Right renal pelvis (tissue), 4 donors: ENCODE measurements at places on chromosomes 13 and 19.

- peak; percentile 9 for DNase-seq
Measured at GRCh38 chr13:91078093-91078679, 269.3 kb upstream of the MIR17HG start.

GRCh38 chr13:92303428-92303827 is 905.0 kb downstream of the GPC5 start:
- no peak for DNase-seq

DNA sequence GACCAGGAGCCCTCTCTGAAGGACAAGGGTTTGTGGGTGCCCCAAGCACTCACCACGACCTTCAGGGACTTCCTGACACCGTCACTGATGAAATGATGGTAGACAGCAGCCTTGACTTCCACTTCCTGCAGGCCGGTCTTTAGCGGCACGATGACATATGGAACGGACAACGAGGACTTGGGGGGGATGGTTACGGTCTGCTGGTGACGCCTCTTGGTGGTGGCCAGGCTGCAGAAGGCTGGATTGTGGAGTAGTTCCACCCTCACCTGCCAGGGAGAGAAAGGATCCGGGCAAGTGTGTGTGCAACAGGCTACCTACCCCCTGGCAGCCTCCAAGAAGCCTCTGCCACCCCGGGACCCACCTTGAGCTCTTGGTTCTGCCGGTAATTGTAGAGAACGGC is 23.2 kb downstream of the C3 start:
- no peak for DNase-seq

- no peak for DNase-seq
Measured at GRCh38 chr19:32219881-32220472, 125.4 kb upstream of the ZNF507 start.

DNA sequence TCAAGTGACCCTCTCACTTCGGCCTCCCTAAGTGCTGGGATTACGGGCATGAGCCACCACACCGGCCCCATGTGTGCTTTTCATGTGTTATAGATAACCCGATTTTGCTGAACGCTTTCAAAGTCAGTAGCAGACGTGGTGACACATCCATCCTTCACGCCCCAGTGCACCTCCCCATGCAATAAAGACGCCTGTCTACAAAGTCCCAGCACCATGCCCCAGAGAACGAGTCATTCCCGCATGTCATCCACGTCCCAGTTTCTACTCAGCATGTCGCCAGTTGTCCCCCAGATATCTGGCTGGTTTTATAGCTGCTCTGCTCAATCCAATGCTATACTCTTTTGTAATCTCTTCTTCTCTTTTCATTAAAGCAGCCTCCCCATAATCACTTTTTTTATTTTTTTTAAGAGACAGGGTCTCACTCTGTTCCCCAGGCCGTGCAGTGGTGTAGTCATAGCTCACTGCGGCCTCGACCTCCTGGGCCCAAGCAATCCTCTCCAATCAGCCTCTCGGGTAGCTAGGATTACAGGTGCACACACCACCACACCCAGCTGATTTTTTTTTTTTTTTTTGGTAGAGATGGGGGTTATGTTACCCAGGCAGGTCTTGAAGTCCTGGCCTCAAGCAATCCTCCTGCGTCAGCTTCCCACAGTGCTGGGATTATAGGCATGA is 42.5 kb downstream of the DNM2 start:
- DNase-seq: no peak

- DNase-seq: no peak
Measured at GRCh38 chr13:21039097-21039800, 22.1 kb downstream of the LATS2 start.

DNA sequence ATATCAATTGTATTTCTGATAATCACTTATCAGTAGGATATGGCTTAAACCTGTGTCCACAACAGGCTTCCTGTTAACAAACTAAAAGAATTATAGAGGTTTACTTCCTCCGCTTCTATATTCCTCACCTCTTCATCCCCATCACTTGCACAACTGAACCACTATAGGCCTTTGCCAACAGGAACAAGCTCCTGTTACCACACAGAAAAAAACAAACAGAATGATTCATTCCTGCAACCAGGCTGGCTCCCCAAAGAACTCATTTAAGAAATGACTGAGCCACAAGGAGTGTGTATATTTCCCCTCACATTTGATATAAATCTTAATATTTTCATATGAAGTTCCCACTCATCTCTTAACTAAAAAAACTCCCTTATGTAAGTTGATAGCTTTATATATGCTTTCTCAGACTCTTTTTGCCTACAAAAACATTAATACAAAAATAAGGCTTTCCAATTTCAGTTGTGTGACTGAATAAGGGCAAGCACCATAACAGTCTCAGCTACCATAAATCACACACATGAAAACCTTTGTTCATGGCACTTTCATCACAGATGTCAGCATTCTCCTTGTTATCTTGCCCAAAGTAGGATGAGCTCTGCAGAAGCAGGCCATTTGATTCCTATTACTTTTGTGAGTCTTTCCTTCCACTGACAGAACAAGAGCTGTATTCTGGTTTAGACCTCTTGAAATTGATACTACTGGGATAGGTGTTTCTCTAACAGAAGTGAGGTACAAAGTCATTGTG is 366.8 kb downstream of the SLITRK1 start:
- DNase-seq: no peak

- DNase-seq: no peak
Measured at GRCh38 chr13:85729296-85729695, 69.9 kb downstream of the SLITRK6 start.

DNA sequence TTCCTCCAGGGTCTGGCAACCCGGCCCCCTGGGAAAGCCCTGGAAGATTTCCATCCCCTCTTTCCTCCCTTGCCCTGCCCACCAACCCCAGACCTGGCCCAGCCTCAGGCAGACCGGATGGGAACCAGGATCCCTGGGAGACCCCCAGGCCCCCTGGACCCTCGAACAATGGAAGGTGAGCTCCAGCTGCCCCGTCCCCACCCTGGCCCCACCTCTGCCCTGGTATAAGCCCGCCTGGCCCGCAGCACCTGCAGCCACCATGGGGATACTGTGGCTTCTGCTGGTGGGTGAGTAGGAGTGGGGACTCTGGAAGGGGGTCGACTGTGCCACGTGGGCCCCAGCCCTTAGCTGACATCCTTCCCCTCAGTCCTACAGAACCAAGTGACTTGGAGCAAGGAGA is 32.4 kb downstream of the HPN start:
- no peak for DNase-seq

GRCh38 chr19:46616631-46617322 is 8.1 kb downstream of the PTGIR start:
- no peak for DNase-seq

GRCh38 chr13:51998723-51999509 is 12.3 kb downstream of the ATP7B start:
- DNase-seq: no peak

GRCh38 chr19:996051-996838 is 4.0 kb upstream of the GRIN3B start:
- DNase-seq: no peak

DNA sequence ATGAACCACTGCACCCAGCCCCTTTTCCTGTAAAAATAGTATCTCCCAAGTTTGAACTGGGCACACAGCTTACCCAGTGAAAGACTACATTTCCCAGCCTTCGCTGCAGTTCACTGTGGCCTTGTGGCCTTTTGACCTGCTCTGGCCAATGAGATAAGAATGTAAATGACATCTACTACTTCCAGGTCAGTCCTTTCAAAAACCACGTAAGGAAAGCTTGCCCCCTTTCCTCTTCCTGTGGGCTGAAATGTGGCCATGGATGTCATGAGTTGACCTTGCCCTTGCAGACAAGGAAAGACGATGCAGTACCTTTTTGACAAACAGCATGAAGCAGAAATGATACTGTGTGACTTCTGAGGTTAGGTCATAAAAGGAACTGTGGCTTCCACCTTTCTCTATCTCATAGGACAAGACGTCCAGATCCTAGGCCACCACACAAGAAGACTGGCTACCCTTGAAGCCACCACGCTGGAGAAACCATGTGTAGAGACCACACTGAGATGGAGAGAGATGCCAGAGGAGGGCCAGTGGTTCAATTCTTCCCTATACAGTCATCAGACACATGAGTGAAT is 19.9 kb downstream of the ACER1 start:
- no peak for DNase-seq

- no peak for DNase-seq
Measured at GRCh38 chr13:21641629-21642028, 29.2 kb upstream of the FGF9 start.

- DNase-seq: no peak
Measured at GRCh38 chr19:17314007-17314593, 4.7 kb downstream of the DDA1 start.

GRCh38 chr13:77545626-77546412 is 10.3 kb downstream of the SCEL start:
- DNase-seq: no peak

DNA sequence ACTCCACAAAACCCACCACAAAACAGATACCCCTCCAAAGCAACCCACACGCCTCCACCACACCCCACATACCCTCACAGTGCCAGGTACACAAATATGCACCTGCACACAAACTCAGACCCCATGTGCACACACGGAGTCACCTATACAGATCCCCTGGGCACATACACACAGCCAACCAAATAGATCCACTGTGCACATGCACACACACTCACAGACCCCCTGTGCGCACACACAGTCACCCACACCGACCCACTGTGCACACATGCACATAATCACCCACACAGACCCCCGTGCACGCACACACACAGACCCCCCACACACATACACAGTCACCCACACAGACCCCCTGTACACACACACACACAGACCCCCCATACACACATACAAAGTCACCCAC is 107.8 kb downstream of the HSPH1 start:
- DNase-seq: no peak

DNA sequence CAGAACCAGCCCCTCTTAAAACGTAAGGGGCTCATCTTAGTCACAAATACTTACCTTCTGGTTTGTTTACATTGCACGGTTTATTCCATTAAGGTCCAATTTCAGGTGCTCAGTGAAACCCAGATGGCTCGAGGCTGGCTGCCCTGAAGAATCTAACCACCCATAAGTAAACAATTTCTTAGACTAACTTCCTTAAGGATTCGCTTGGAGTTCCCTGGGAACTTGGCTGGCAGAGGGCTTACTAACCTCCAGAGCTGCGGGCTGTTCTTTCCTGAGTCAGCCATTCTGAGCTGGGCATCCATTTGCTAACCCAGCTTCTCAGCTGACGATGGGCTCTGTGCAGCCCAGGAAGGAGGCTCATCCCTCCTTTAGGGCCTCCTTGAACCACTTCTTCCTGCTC is 262.1 kb downstream of the FGF9 start:
- no peak for DNase-seq

DNA sequence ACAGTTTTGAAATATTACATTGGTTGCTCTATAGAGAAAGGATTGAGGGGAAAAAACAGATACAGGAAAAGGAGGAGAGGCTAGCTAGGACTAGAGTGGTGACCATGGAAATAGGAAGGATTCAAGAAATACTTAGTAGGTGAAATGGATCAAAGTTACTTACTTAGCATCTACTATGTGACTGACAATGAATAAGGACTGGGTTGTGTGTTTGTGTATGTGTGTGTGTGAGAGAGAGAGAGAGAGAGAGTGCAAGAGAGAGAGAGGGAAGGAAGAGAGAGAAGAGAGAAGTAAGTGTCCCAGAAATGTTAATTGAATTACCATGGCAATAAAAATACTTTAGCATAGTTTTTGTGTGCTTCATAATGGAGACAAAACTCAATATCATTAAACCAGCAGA is 7.9 kb downstream of the GPC6 start:
- DNase-seq: no peak

DNA sequence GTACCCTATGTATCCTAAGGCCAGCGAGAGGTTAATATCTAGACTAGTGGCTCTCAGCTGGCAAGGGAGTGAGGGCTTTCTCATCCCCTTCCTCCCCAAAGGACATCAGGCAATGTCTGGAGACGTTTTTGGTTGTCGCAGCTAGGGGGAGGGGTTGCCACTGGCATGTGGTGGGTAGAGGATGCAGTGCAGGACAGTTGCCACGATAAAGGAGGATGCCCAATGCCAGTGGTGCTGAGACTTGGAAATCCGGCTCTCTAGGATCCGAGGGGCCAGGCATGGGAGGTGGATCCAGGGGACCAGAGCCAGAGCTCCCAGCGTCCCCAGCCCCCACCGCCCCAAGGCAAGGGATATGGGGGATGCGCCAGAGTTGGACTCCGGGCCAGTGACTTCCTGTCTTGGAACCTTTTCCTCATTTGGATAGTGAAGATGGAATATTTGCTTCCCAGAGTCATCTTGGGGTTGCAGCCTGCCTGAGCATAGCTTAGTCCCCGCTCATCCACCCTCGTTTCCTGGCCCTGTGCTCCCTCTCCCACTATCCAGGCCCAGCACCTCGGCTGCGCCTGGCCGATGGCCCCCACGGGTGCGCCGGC is 4.9 kb downstream of the SSC5D start:
- no peak for DNase-seq

DNA sequence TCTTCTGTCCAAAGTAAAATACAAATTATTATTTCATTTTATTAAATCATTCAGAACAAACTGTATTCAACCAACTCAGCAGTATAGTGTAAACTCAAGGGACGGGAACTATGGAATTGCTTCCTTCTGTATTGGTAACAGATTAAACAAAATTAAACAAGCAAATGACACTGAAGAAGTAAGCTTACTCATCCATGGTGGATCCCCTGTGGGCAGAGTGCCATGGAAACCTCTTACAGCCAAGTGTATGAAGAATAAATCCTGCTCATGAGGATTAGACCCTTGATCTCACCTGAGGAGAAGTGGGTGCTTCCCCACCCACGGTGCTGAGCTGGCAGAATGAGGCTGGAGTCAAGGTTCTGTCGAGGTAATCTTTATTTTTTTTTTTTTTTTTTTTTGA is 18.0 kb upstream of the RFXAP start:
- no peak for DNase-seq

DNA sequence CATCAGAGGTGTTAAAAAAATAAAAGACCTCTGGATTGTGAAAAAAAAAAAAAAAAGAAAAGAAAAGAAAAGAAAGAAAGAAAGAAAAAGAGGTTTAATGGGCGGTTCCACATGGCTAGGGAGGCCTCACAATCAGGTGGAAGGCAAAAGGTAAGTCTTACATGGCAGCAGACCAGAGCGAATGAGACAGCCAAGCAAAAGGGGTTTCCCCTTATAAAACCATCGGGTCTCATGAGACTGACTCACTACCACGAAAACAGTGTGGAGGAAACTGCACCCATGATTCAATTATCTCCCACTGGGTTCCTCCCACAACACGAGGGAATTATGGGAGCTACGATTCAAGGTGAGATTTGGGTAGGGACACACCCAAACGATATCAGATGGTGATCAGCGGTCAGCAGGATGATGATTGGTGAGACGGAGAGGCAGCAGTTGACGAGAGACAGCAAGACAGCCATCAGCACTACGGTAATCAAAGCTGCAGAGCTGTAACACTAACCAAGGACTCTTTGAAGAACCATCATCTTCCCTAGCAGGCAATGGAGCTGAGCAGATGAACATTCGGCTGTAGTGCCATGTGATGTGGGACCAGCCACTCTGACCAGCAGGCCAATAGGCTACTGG is 3.9 kb upstream of the CD209 start:
- DNase-seq: no peak

- no peak for DNase-seq
Measured at GRCh38 chr13:103618151-103618550, 551.9 kb upstream of the SLC10A2 start.
